DND-41 (cell line): ENCODE measurements at places on chromosomes 3 and 15.

- no peak for DNase-seq
Measured at GRCh38 chr3:111917300-111917699, 58.2 kb downstream of the PHLDB2 start.

DNA sequence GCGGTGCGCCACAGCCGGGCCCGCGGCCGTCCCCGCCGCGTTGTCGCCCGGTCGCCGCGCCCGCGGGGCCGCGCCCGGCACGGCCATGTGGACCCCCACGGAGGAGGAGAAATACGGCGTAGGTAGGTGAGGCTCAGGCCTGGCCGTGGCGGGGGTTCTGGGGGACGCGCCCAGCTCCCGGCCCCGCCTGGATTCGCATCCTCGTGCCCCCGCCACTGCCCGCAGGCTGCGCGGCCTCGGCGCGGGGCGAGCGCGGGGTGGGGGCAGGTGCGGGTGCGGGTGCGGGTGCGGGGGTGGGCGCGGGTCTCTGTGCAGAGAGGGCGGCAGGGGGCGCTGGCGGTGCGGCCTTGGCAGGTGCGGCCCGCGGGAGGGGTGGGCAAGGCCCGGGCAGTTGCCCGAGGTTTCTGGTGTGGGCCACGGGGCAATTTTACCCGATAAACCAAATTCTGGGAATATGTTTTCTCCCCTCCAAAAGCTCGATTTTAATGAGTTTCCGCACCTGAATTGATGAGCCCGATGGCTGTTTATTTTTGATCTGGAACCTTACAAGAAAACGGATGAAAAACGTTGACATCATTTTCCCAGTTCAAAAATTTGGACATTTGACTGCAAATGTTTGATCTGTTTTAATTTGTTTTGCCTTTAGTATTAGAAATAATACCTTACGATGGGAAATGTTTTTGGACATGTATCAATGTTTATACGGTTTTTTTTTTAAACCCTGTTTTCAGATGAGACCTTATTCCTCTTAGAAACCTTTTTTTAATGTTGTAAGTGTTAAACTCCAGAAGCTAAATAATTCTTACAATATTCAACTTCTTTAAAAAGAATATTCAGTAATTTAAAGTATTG lies 678 bp downstream of the DOCK3 start:
- no peak for DNase-seq

GRCh38 chr3:179410999-179411398 lies 40.3 kb downstream of the GNB4 start:
- no peak for DNase-seq

DNA sequence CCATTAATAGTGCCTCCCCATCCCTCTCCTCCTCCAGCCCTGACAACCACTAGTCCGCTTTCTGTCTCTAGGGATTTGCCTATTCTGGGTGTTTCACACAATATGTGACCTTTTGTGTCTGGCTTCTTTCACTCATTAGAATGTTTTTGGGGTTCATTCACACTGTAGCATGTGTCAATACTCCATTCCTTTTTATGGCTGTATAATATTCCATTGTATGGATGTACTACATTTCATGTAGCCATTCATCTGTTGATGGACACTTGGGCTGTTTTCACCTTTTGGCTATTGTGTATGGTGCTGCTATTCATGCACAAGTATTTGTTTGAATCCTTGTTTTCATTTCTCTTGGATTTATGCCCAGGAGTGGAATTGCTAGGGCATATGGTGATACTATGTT lies 16.5 kb downstream of the GRK7 start:
- DNase-seq, result no peak

GRCh38 chr15:39946862-39947261 lies 12.9 kb downstream of the EIF2AK4 start:
- no peak for DNase-seq

DNA sequence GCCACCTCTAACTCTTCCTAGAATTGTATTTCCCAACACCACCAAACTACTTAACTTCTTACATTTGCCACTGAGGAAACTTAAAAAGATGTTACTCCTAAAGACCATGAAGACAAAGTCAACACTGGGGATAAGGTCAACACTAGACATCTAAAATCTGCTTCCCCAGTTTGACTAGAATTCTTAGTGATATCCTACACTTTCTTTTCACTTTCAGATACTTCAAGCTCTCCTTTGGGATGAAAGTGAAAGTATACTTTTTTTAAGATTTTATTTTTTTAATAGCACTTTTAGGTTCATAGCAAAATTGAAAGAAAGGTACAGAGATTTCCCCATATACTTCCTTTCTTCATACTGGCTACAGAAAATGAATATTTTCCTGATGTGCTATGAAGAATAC lies 32.6 kb downstream of the GOLIM4 start:
- no peak for DNase-seq

DNA sequence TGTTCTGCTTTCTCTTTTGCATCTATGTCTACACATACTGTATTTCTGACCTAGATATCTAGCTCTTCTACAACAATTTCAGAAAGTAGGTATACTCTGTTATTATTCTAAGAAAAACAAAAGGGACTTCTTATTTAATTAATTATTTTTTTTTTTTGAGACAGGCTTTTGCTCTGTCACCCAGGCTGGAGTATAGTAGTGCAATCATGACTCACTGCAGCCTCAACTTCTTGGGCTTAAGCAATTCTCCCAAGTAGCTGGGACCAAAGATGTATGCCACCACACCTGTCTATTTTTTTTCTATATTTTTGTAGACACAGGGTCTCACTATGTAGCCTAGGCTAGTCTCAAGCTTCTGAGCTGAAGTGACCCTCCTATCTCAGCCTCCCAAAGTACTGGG lies 130.6 kb downstream of the MBNL1 start:
- no peak for DNase-seq

GRCh38 chr3:161066930-161067329 lies 38.2 kb downstream of the B3GALNT1 start:
- peak; percentile 20 for DNase-seq

GRCh38 chr3:115022199-115022598 lies 124.9 kb downstream of the ZBTB20 start:
- no peak for DNase-seq

GRCh38 chr15:55708720-55709119 lies 34.2 kb downstream of the PRTG start:
- no peak for DNase-seq

- no peak for DNase-seq
Measured at GRCh38 chr15:42060797-42061196, 33.6 kb downstream of the PLA2G4D start.

DNA sequence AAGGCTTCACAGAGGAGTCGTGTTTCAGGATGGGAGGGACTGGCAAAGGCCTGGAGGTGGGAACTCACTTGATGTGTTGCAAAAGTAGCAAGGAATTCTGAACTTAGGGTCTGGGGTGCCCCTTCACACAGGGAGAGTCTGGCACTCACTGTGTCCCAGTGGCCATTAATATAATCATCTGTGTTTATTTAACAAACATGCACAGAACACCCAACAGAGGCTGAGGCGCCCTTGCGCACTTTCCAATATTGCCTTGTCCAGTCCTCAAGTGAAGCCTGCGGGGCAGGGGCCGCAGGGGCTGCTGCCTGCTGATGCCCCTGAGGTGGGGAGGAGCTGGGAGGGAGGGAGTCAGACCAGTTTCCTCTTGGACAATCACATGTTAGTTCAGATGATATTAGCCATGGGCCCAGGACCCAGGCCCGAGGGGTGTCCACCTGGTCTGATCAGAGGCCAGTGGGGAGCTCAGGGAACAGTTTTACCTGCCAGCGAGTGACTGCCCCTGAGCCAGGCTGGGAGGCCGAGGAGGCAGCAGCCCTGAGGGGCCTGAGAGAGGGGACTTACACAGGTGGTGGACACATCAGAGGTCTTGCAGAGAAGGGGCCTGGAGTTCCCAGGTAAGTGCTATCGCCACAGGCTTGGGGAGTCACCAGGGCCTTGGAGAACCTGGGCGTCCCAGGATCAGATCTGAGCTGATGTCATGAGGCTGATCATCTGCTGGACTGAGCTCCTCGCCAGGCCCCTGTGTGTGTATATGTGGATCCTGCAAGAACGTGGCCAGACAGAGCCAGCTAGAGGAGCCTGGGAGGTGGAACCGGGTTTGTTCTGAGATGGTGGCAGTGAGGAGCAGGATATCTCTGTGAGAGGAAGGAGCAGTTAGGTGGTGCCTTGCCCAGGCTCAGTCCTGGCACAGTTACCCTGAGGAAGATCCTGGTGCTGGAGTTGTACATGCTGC lies 13.8 kb upstream of the TXNRD3 start:
- DNase-seq, result no peak

DNA sequence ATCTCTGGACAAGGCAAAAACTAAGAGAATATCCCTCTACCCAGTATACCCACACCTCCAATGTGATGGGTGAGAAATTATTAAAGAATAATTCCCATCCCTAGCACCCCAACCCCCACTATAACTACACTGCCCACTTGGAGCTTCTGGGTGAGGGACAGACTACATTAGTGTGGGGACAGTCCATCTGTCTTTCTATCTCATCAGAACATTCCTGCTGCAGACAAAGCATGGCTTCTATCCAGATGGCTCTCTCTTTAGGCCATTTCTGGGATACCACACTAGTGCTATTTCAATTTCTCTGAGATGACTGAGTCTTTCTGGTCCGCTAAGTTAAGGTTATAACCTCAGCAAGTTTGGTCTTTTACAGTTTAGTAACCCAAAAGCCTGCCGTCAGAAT lies 6.6 kb downstream of the CSNK1G1 start:
- no peak for DNase-seq

DNA sequence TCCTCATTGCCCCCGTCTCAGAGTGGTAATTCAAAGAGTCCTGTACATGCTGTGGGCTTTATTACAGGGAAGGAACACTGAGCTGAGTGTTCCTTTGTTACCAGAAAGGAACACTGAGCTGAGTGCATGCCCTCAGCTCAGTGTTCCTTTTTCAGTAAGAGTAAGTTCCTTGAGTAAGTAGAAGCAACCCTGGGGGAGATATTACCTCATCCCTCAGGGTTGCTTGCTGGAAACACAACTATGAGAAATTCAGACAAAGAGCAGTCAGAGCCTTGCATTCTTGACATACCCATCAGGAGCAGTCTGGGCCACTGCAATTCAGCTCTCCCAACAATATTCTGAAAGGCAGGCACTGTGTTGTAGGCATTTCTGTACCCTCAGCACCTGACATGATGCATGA lies 17.0 kb downstream of the CHRM5 start:
- no peak for DNase-seq

GRCh38 chr15:69344238-69344637 lies 45.5 kb downstream of the PAQR5 start:
- DNase-seq, result no peak

DNA sequence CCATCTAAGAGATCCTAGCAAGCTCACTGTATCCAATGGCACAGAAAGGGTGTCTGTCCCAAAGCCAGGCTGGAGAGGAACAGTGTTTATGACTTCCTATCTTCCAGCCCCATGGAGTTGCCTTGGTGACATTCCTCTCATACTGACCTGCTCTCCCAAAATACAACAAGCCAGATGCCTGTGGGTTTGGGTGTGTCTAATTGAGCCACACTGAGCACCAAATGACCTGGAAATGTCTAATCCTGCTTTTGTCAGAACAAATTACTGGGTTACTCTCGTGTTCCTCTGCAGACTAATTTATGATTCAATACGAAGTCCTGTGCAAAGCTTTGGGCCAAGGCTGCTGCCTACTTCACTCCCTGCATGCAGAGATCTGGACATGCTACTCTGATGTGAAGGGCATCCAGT lies 98.1 kb upstream of the STRIT1 start:
- no peak for DNase-seq

DNA sequence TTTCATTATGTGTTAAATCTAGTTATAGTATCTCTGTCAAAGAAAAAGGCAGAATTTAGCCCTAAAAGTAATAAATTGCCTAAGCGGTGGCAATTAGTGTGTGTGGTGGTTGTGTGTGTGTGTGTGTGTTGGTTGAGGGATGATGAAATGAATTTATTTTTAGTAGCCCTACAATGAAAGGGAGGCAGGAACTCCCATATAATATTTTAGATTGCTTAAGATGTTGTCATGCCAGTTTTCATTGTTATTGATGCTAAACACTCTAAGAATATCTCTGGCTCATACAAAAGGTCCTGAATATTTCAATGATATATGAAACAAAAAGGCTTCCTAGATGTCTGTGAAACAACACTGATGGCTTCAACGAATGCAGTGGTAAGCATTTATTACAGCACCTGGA lies 140.6 kb upstream of the TBC1D5 start:
- DNase-seq, result no peak

DNA sequence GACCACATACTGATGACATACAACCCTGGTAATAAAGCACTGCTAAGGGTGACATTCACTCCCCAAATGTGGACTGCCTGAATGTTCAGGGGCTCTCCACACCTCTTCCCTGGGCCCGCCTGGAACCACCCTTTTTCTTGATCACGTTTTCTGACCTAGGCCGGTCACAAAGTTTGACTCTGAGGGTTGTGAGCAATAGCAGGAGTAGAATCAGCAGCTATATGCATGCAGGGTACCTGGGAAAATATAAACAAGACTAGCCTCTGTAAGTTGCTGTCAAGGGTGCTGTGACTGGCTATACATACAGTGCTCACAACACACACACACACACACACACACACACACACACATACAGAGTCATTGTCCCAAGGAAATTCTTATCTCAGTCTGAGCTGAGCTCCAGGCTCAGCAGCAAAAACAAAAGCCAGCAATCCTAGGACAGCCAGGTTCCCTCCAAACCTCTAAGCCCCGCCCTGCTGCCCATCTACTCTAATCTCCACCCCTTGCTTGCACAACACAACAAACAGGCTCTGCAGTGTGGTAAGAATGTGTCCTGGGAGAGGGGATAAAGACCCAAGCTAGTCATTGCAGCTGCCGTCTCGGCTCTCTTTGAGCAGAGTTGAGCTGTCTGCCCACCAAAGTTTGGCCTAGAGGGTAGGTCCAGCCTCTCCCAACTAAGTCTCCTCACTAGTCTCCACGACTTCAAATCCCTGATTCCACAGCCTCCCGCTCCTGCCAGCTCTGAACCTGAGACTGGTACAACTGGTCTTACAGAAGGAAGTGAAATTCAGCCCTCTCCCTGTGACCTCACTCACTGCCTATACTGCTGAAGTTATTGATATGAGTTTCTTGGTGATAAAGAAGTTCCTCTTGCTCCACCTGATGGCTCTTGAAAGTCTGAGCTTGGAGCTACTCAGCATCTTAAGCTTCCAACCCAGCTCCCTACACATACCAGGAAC lies 2.2 kb downstream of the BMF start:
- DNase-seq, result no peak

DNA sequence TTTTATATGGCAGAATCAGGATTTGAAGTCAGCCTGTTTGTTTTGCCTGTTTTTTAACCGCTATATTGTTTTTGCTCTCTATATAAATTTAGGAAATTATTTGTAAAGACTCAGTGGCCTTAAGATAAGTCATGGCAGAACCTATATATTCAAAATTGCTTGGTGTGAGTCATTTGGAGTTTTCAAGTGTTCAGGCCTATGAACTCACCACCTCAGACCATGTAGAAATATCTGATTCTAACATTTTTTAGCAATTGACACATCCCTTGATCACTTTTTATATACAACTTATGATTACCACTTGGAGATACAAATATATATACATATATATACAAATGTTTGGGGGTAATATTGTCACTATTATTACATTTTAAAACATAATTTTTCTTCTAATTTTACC lies 95.7 kb downstream of the VGLL3 start:
- no peak for DNase-seq

DNA sequence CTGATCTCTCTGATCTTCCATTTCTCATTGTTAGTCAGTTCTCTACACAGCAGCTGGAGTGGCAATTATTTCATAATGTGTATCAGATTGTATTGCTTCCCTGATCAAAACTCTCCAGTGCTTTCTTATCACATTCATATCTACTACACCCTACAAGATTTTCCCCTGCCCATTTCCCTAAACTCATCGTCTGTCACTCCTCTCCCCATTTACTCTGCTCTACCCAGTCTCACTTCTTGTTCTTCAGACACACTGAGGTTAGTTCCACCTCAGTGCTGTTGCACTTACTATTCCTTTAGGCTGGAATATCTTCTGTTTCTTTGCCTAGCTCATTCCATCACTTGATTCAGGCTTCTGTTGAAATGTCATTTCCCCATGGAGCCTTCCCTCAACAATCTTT lies 197.1 kb downstream of the SATB1 start:
- DNase-seq, result no peak
